ENCODE measurements at places on chromosomes 5 and 9.

- no peak for DNase-seq
These were observed 9.8 kb downstream of the GRXCR2 start for GRCh38 chr5:145863003-145863402.

- DNase-seq, result peak; percentile 72
These were observed 16.0 kb upstream of the PHF19 start for GRCh38 chr9:120892748-120893610.

GRCh38 chr9:133351908-133352634 is 4.1 kb downstream of the RPL7A start:
- no peak for DNase-seq

DNA sequence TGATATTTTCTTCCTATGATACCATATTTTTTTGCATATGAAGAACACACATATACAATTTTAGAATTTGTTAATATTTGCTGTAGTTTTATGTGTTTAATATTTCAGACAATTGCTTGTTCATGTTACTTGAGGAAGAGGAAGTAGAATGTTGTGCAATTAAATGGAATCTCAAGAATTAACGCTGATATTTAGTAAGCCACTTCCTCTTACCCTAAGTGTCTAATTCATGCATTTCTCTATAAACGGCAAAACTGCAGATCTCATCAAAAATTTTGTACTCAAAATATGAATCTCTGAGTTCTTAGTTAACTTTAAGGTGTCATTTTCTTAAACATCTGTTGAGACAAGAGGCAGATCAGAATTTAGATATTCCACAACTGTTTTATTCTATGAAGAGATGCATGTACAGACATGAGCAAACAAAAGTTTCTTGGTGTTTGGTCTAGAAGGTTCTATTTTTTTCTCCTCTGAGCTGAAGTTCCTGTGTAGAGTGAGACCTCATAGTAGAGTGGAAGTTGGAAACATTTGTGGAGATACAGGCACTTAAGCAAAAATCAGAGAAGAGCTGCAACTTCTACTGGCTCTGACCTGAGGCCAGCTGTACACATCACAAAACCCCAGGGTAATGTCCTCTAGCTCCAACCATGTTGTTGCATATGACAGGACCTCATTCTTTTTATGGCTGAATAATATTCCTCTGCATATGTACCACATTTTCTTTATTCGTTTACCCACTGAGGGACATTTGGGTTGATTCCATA is 16.6 kb upstream of the TGFBI start:
- no peak for DNase-seq

- peak; percentile 34 for DNase-seq
These were observed at the start of gene ISOC1 for GRCh38 chr5:129094087-129094923. ISOC1 (plus strand) TSS chr5:129094749; CDS start chr5:129094767, 18 bp downstream.
